Stimulated activated CD4-positive, alpha-beta T cell treated with anti-CD3 and anti-CD28 coated beads, TNF-alpha, amount 100 ng/mL, for 1 hour (primary cell): ENCODE measurements at places on chromosomes 6 and 20.

DNA sequence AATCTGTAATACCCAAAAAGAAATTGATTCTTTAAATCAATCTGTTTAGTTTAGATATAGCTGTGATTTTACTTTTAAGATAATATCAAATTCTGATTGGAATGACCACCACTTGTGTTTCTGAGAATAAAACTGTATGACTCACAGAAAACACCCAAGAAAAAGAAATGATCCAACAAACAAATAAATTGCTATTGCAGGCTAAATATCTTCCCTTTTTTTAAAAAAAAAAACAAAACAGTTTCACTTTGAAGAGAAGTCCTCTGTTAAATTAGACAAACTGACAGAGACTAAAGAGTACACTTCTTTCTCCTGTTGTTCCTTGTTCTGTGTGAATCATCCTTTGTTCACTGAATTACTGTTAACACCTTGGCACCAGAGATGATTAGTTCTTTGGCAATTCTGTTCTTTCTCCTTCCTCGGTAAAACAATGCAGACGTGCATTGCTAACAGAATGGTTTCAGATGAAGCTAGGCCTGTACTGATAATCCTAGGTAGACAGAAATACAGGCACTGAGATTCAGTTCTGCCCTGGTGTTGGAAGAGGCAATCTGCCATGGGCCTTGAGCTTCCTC lies 895.2 kb upstream of the CITED2 start:
- DNase-seq, result no peak

DNA sequence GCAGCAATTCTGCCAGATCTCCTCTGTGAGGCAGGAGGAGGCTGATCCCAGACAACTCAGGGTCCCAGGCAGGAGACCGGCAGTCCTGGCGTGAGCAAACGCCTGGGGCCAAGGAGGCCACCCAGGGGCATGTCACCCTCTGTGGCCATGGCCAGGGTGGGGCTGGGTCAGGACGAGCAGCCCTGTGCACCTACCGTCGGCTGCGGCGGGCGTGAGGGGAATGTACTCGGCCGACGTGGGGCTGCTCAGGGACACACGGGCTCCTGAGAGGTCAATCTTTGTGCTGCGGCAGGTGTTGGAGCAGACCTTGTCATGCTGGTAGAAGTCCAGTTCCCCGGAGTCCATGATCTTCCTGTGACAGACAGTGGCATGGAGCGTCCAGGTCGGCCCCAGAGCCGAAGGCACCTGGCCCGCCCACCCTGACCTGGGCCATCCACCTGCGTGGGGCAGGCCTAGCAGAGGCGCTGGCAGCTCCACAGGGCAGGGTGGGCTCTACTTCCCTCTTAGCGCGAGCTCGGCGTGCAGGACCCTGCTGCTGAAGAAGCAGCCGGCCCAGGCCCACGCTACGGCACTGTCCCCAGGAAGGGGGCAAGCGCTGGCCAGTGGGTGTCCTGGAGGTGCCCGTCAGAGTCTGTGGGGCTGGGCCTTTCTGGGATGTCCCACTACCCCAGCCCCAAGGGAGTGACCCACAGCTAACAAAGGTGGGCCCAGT lies 21.5 kb upstream of the HELZ2 start:
- DNase-seq, result no peak

GRCh38 chr6:144886682-144887081 lies 601.5 kb downstream of the UTRN start:
- no peak for DNase-seq

- DNase-seq, result no peak
Measured at GRCh38 chr20:33883164-33883563, 72.0 kb downstream of the CHMP4B start.

DNA sequence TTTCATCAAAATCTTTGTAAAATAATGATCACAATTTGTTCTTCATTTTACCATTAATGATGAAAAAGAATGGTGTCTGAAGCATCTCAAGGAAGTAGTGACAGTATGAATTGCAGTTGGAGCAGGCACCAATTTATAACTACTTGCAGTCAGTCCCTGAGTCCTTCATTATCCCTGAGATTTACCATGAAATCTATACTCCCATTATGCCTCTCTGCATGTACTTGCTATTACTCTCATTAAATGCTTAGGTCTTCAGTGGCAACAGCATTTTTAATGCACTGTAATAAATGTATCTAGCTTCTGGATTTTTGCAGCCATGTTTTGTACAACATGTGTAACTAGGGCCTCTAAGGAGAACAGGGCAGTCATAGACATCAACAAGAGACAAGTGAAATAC lies 708.8 kb downstream of the EYS start:
- DNase-seq, result no peak

GRCh38 chr20:20593447-20594170 lies 118.8 kb downstream of the RALGAPA2 start:
- no peak for DNase-seq

GRCh38 chr20:4916971-4917881 lies 84.1 kb downstream of the SLC23A2 start:
- DNase-seq, result no peak

GRCh38 chr6:113381959-113382358 lies 475.2 kb upstream of the MARCKS start:
- DNase-seq, result no peak

GRCh38 chr6:6748001-6748400 lies 159.5 kb downstream of the LY86 start:
- DNase-seq, result no peak

DNA sequence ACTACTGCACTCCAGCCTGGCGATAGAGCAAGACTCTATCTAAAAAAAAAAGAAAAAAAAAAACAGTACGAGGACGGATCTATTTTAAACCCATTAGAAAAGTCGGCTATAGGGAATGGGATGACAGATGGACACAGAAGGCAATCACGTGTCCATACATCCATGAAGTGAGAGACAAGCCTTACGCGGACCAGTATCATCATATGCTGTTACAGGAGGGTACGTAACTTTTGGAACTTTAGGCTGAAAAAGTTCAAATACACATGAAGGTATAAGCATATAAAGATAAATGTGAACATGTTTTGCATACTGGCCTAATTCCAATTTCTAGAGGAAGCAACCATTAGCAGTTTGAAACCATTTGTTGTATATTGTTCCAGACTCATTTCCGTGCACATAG lies 109.8 kb upstream of the EXOC2 start:
- DNase-seq, result no peak

- DNase-seq, result no peak
Measured at GRCh38 chr6:5833120-5833519, 173.6 kb downstream of the NRN1 start.

DNA sequence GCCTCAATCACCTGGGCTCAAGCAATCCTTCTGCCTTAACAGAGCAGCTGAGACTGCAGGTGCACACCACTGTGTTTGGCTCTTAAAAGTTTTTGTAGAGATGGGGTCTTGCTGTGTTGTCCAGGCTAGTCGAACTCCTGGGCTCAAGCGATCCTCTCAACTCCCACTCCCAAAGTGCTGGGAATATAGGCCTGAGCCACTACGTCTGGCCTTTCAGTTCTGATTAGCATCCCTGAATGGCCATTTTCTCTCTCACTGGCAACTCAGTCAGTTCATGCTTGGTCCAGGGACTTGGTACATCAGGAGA lies 28.5 kb downstream of the DNMT3B start:
- no peak for DNase-seq

GRCh38 chr6:73017476-73017875 lies 207.8 kb downstream of the KHDC1L start:
- DNase-seq, result no peak
